Pancreas (tissue), 10 donors: ENCODE measurements at places on chromosomes 5 and 9. TPM values are rescaled to one million over a fixed set of nuclear protein-coding genes. Genes with fewer than 3 reads are reported as not detected.

ANKRD34B gene
- not detected for total RNA-seq

ZNF622 gene
- total RNA-seq: 51.2 TPM

ADAMTS19 gene
- total RNA-seq: 0.22 TPM

PCDHA10 gene
- 1.6 TPM for total RNA-seq

KCNV2 gene
- total RNA-seq: not detected
